Effector memory CD4-positive, alpha-beta T cell (primary cell): ENCODE measurements at places on chromosomes 4 and X.

GRCh38 chr4:16667464-16667863 lies 231.0 kb downstream of the LDB2 start:
- no peak for DNase-seq
- H3K36me3 ChIP-seq: no peaks in the 10 kb centered on the region
- H3K27me3 ChIP-seq: no peaks in the 10 kb centered on the region
- H3K4me3 ChIP-seq: no peak overlapping the region
- H3K27ac ChIP-seq: no peak overlapping the region

DNA sequence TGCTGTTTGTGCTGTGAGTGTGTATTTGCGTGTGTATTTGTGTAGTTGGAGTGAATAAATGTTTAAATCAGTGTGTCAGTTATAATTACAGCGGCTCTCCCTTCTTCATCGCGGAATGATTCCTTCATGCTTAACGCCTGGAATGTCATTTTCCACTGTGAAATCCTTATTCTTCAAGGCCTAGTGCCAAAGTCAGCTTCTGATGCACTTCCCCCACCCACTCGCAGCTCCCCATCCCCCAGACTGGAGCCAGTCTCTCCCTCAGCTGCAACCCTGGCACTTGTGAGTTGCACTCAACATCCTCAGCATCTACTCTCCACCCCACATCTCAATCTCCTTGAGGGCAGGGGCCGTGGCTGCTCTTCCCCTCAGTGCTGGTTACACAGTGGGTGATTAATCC lies 583.0 kb downstream of the BCOR start:
- no peaks in the 10 kb centered on the region for H3K27me3 ChIP-seq
- H3K27ac ChIP-seq: no peak overlapping the region
- no peaks in the 10 kb centered on the region for H3K4me1 ChIP-seq
- H3K4me3 ChIP-seq: no peak overlapping the region
- no peaks in the 10 kb centered on the region for H3K36me3 ChIP-seq
- DNase-seq: no peak

GRCh38 chr4:108555701-108556100 lies 64.7 kb upstream of the RPL34 start:
- H3K36me3 ChIP-seq: no peaks in the 10 kb centered on the region
- no peak overlapping the region for H3K4me3 ChIP-seq
- H3K27me3 ChIP-seq: no peaks in the 10 kb centered on the region
- no peak overlapping the region for H3K27ac ChIP-seq
- DNase-seq: no peak

DNA sequence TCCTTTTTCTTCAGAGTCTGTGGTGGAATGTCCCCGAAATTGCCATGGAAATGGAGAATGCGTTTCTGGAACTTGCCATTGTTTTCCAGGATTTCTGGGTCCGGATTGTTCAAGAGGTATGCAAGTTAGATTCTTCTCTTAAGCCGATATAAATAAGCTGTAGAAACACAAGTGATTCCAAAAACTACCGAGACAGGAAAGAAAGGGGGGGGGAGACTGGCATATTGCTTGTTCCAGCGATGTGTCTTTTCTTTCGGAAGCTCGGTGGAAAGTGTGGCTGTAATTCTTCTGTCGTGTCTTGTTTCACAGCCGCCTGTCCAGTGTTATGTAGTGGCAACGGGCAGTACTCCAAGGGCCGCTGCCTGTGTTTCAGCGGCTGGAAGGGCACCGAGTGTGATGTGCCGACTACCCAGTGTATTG lies 236.9 kb downstream of the DCTD start:
- no peaks in the 10 kb centered on the region for H3K4me1 ChIP-seq
- DNase-seq: no peak
- no peak overlapping the region for H3K4me3 ChIP-seq
- H3K27me3 ChIP-seq: no peaks in the 10 kb centered on the region

DNA sequence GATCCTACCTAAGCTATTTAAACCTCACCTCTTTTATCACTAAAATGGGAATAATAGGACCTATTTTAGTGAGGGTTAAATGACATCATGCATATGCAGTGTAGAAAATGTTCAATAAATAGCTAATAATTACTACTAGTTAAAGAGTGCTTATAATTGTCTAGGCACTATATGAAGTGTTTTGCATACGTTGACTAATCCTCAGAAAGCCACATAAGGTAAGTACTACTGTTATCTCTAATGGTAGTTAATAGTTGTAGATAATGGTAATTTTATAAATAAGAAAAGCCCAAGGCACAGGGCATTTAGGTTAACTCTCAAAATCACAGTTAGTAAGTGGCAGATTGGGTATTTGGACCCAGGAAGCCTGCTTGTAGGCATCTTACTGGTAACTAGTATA lies 47.4 kb upstream of the BOD1L1 start:
- H3K4me3 ChIP-seq: no peak overlapping the region
- H3K4me1 ChIP-seq: no peaks in the 10 kb centered on the region
- H3K27me3 ChIP-seq: no peaks in the 10 kb centered on the region
- no peak overlapping the region for H3K27ac ChIP-seq
- no peak for DNase-seq

GRCh38 chrX:13470685-13470977 lies 98.8 kb upstream of the EGFL6 start:
- H3K4me1 ChIP-seq: peaks cover 6% of the 10 kb centered on the region
- H3K27ac ChIP-seq: no peak overlapping the region
- no peaks in the 10 kb centered on the region for H3K36me3 ChIP-seq
- H3K27me3 ChIP-seq: no peaks in the 10 kb centered on the region
- DNase-seq: no peak
- no peak overlapping the region for H3K4me3 ChIP-seq

GRCh38 chr4:6044805-6045204 lies 26.6 kb upstream of the C4orf50 start:
- no peaks in the 10 kb centered on the region for H3K4me1 ChIP-seq
- no peaks in the 10 kb centered on the region for H3K27me3 ChIP-seq
- DNase-seq: no peak
- H3K27ac ChIP-seq: no peak overlapping the region

- DNase-seq: no peak
- no peaks in the 10 kb centered on the region for H3K27me3 ChIP-seq
- no peaks in the 10 kb centered on the region for H3K4me1 ChIP-seq
- no peaks in the 10 kb centered on the region for H3K36me3 ChIP-seq
- H3K4me3 ChIP-seq: no peak overlapping the region
- no peak overlapping the region for H3K27ac ChIP-seq
Observed at GRCh38 chr4:183304067-183304466, 16.0 kb downstream of the CLDN22 start.

DNA sequence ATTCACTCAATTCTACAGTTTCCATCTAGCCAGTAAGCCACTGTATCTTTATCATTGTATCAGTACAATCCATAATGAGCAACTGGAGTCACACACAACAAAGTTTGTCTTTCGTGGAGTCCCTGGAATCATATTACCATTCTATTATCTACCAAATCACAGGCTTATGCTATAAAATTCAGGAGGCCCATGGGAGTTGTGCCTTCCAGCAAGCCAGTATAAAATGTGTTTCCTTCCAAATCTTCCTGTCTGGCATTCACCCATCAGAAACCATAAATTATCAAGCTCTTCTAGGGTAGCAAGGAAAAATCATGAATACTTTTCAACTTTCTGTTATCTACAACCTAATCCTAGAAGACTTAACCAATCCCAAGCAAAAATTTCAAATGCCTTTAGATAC lies 1383.3 kb upstream of the PCDH7 start:
- no peaks in the 10 kb centered on the region for H3K36me3 ChIP-seq
- DNase-seq: no peak
- no peaks in the 10 kb centered on the region for H3K27me3 ChIP-seq

GRCh38 chr4:149264093-149264733 lies 551.4 kb downstream of the IQCM start:
- no peak overlapping the region for H3K4me3 ChIP-seq
- peaks cover 2% of the 10 kb centered on the region for H3K27me3 ChIP-seq
- no peaks in the 10 kb centered on the region for H3K36me3 ChIP-seq
- no peak for DNase-seq

DNA sequence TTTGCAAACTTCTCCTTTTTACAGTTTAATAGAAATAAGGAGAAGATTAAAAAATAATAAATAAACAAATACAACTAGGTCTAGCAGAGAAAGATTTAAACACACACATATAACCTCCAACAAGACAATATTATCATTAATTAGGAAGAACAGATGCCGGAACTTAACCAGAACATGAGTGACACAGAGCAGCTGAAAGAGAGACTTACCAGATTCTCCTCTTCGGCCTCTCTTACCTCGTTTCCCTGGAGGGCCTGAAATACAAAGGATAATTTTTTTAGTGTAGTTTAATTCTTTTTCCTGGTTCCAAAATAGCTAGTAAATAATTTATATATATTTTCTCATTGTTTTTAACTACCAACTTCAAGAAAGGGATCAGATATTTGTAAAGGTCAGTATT lies 252.5 kb downstream of the COL25A1 start:
- H3K36me3 ChIP-seq: no peaks in the 10 kb centered on the region
- no peaks in the 10 kb centered on the region for H3K27me3 ChIP-seq
- no peak overlapping the region for H3K4me3 ChIP-seq

DNA sequence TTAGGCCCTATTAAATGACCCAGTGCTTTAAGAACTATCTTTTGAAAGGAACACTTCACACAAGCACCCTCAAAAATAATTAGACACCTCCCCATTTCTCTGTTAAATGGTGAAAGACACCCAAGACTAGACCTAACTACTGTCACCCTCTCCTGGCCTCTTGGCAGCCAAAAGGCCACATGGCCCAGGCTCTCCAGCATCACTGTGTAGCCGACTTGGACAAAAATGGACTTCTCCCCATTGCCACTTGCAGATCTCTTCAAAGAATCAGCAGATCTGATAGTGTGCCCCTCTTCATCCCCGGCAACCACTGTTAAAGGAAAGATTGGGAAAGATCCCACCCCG lies 2.0 kb downstream of the MID1IP1 start:
- no peaks in the 10 kb centered on the region for H3K36me3 ChIP-seq
- peaks cover 5% of the 10 kb centered on the region for H3K4me1 ChIP-seq
- peak overlapping the region; percentile 84 for H3K27ac ChIP-seq
- no peaks in the 10 kb centered on the region for H3K27me3 ChIP-seq
- DNase-seq: no peak

GRCh38 chr4:38489924-38490639 lies 173.9 kb upstream of the KLF3 start:
- H3K27ac ChIP-seq: no peak overlapping the region
- H3K4me1 ChIP-seq: peaks cover 6% of the 10 kb centered on the region
- no peak overlapping the region for H3K4me3 ChIP-seq
- no peak for DNase-seq
- no peaks in the 10 kb centered on the region for H3K36me3 ChIP-seq

- no peaks in the 10 kb centered on the region for H3K4me1 ChIP-seq
- no peak for DNase-seq
- no peak overlapping the region for H3K4me3 ChIP-seq
- no peaks in the 10 kb centered on the region for H3K36me3 ChIP-seq
- H3K27ac ChIP-seq: no peak overlapping the region
- H3K27me3 ChIP-seq: no peaks in the 10 kb centered on the region
Observed at GRCh38 chr4:7238300-7238960, 46.1 kb downstream of the SORCS2 start.

- no peaks in the 10 kb centered on the region for H3K27me3 ChIP-seq
- no peak overlapping the region for H3K4me3 ChIP-seq
- H3K4me1 ChIP-seq: no peaks in the 10 kb centered on the region
- H3K36me3 ChIP-seq: no peaks in the 10 kb centered on the region
- no peak for DNase-seq
Observed at GRCh38 chr4:183968931-183969330, 63.8 kb downstream of the STOX2 start.

- H3K36me3 ChIP-seq: no peaks in the 10 kb centered on the region
- no peaks in the 10 kb centered on the region for H3K27me3 ChIP-seq
- peak overlapping the region; percentile 5 for H3K27ac ChIP-seq
- peak; percentile 45 for DNase-seq
- peaks cover 10% of the 10 kb centered on the region for H3K4me1 ChIP-seq
Observed at GRCh38 chr4:6658597-6659075, 18.2 kb downstream of the MRFAP1 start.

DNA sequence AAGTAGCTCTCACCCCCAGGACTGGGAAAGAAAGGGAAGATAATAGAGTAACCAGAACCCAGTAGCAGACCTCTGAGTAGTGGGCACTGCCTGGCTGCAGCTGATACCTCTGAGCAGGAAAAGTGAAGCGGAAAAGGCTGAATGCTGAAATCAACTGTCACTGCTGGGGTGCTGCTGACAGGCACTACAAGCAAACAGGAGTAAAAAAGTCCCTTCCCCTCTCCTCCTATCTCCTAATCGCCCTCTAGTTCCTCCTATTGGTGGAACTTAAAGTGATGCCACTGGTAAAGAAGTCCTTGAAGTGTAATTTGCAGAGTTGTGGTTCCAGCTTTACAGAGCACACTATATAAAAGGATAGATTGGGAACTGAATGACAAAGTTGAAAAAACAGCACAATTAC lies 32.8 kb upstream of the GLRB start:
- H3K36me3 ChIP-seq: no peaks in the 10 kb centered on the region
- H3K27ac ChIP-seq: no peak overlapping the region
- no peak overlapping the region for H3K4me3 ChIP-seq
- no peaks in the 10 kb centered on the region for H3K4me1 ChIP-seq
- DNase-seq: no peak

DNA sequence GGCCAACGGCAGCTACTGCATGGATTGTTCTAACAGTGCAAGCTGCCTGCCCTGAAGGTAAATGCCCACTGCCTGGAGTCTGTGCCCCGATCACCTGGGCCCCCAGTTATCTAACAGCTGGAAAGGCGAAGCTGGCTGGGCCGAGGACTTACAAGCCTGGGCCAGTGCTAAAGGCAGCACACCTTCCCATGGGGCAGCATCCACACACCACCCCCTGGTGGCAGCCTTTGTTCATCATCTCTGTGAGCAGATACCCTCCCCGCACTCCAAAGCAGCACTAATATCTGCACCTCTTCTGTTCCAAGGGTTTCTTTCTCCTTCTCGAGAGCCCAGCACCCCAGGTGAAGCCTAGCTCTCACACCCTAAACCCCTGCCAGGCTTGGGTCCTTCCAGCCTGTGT lies 7.6 kb downstream of the SLC2A9 start:
- no peaks in the 10 kb centered on the region for H3K27me3 ChIP-seq
- H3K27ac ChIP-seq: no peak overlapping the region
- no peaks in the 10 kb centered on the region for H3K36me3 ChIP-seq
- no peaks in the 10 kb centered on the region for H3K4me1 ChIP-seq
- no peak overlapping the region for H3K4me3 ChIP-seq

- H3K4me1 ChIP-seq: no peaks in the 10 kb centered on the region
- H3K36me3 ChIP-seq: no peaks in the 10 kb centered on the region
- H3K4me3 ChIP-seq: no peak overlapping the region
- H3K27ac ChIP-seq: no peak overlapping the region
Observed at GRCh38 chr4:108889696-108890483, 127.0 kb upstream of the ETNPPL start.

DNA sequence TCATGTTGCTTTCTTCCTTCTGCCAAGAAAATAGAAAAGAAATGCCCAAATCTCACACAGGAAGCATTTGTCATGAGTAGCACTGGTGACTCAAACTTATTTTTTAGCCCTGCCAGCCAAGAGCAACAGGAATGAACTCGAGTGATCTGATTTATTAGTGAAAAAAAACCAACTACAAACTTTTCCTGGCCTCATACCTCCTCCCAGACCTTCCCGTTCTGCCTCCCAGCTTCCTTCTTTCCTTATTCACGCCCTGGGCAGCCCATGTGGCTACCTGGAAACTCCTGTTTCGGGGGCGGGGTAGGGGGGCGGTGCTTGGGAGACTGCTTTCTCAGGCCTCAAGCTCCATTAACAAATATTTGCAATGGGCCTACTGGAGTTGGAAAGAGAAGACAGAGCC lies 178.5 kb downstream of the NHS start:
- H3K36me3 ChIP-seq: no peaks in the 10 kb centered on the region
- no peak overlapping the region for H3K4me3 ChIP-seq
- H3K4me1 ChIP-seq: no peaks in the 10 kb centered on the region
- no peaks in the 10 kb centered on the region for H3K27me3 ChIP-seq
